Activated CD4-positive, alpha-beta T cell treated with anti-CD3 and anti-CD28 coated beads, Interleukin-2, Interleukin-6, amounts not matched to agents 100 ng/mL and 50 ng/mL, durations not matched to agents 16 hours and 8 hours (primary cell): ENCODE measurements at places on chromosomes 3 and 15.

GRCh38 chr3:117586161-117586560, 876.6 kb downstream of the TUSC7 start:
- no peak for DNase-seq

GRCh38 chr3:159821110-159821509, 167.5 kb upstream of the IL12A start:
- no peak for DNase-seq

DNA sequence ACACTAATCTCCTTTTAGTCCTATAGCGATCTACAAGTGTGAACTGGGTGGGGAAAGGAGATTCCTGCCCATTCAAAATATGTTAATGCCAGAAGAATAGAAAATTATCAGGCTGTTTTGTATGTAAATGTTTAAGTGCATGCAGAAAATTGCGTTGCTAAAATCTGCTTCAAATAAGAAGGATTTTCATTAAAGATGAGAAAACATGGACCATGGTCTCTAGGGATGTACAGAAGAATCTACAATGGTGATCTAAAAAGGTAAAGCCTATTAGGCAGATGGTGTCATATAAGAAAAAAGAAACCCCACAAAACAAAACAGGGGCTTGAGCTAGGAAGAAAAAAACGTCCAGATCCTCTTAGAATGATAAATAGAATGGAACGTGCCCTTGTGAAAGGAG, 287.5 kb upstream of the ROBO1 start:
- no peak for DNase-seq

GRCh38 chr15:78201281-78202190, 32.8 kb downstream of the ACSBG1 start:
- DNase-seq, result no peak

GRCh38 chr3:174667386-174667785, 191.7 kb upstream of the NAALADL2 start:
- DNase-seq, result no peak

DNA sequence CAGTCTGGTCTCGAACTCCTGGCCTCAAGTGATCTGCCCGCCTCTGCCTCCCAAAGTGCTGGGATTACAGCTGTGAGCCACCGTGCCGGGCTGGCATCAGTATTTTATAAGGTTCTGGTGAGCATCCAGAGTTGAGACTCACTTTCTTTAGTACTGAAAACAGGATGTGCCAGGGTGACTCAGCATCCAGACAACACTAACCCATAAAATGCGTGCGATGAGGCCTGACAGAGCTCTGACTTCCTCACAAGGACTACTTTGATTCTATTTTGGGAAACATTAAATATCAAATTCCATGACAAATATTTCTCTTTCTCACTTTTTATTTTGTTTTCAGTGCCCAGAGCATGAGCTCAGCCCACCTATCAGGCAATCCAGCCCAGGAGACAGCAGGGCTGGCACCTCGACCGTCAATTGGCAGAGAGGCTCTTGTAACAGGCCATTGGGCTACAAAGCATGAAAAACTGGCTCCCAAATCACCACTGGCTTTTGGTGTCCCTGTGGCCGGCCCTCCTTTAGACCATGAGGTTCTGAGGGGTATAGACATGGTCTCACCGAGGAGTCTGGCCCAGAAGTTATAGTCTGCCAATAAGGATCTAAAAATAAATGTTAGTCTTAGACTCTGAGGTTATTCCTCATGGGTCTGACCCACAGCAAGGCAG, 75.0 kb downstream of the FEM1B start:
- peak; percentile 73 for DNase-seq
